ENCODE measurements at places on chromosomes 13 and 19.

DNA sequence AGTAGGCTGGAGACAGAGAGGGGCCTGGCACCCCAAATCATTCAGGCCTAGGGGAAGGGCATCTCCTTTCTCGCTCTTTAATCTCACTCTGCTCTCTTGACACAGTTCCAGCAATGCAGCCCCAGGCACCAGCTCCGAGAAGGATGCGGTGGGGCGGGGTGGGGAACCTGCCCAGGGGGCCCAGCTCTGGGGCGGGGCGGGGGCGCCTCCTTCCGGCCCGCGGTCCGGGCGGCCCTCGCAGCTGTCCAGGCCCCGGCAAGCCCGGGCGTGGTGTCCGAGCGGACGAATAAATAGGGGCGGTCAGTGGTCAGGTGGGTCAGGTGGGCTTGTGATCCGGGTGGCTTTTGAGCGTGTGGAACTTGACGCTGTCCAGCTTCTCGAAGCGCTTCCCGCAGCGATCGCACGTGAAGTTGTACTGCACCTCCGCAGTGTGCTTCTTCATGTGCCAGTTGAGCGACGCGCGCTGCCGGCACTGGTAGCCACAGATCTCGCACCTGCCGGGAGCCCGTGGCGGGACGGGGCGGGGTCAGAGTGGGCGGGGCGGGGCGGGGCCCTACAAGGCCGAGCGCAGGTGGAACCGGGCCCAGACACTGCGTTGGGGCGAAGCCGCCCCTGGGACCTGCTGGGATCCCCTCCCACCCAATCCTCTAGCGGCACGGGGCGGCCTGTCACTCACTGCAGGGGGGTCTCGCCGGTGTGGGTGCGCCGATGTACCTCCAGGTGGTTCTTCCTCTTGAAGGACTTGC is 2.7 kb upstream of the ELAVL3 start:
- DNase-seq = no peak
- no peak overlapping the region for H3K27ac ChIP-seq
- H3K36me3 ChIP-seq = peaks cover 2% of the 10 kb centered on the region
- peaks cover 13% of the 10 kb centered on the region for H3K4me1 ChIP-seq

DNA sequence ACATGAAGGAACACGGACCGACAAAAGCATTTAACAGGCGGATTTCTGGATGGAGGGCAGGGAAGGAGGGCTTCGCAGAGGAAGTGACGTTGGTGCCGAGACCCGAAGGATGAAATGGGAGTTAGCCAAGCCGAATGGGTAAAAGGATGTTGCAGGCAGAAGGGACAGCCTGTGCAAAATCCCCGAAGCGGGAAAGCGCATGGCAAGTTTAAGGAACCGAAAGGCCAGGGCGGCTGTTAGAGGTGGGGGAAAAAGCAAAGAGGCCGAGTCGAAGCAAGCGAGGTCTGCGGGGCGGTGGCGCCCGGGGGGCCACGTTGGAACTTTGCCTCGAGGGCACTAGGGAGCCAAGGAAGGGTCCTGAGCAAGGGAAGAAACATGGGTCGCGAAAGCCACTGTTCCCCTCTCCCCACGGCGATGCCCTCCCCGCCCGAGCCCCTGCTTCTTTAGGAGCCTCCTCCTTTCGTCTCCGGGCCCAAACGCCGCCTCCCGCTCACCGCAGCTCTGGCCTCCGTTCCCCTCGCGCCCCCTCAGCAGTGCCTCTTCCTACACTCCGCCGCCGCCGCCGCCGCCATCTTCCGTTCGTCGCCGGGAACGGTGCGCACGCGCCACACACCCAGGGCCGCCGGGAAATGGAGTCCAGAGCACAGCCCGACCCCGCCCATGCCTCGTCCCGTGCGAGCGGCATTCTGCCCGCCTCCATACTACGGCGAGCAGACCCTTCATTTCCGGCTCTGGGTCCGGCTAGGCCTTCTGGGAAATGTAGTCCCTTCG is at the start of gene SYMPK:
TSS of gene SYMPK (minus strand) at position 584 of the 771 bp plus-strand sequence. CDS start 8,652 bp downstream, outside the sequence.
- H3K4me3 ChIP-seq = peak within 1 kb of the TSS; percentile 91
- H3K27ac ChIP-seq = peak within 1 kb of the TSS; percentile 97
- H3K27me3 ChIP-seq = peaks cover 39% of the 10 kb centered on the region
- DNase-seq = peak; percentile 98
- H3K36me3 ChIP-seq = peaks cover 7% of the 10 kb centered on the region
- peaks cover 21% of the 10 kb centered on the region for H3K4me1 ChIP-seq

- DNase-seq = no peak
- H3K27me3 ChIP-seq = no peaks in the 10 kb centered on the region
Observed at GRCh38 chr19:18712981-18713380, 29.5 kb downstream of the CRTC1 start.

- DNase-seq = peak; percentile 76
- H3K27ac ChIP-seq = no peak overlapping the region
Observed at GRCh38 chr19:57099199-57099661, 20.6 kb upstream of the USP29 start.

DNA sequence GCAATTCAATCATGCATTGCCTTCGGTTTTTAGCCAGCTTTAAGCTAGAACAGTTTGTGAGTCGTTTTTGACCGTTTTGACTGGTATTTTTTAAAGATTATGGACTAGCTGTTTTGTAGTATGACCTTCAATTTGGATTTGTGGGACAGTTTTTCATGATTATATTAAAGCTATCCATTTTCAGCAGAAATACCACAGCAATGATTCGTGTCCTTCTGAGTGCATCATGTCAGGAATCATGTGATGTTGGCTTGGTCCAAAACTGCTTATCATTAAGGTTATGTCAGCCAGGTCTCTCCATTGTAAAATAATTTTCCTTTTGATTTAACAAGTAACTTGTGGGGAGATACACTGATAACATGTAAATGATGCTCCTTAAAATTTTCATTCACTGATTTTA is 229.0 kb downstream of the POSTN start:
- no peak overlapping the region for H3K4me3 ChIP-seq
- no peak overlapping the region for H3K27ac ChIP-seq
- no peaks in the 10 kb centered on the region for H3K36me3 ChIP-seq

DNA sequence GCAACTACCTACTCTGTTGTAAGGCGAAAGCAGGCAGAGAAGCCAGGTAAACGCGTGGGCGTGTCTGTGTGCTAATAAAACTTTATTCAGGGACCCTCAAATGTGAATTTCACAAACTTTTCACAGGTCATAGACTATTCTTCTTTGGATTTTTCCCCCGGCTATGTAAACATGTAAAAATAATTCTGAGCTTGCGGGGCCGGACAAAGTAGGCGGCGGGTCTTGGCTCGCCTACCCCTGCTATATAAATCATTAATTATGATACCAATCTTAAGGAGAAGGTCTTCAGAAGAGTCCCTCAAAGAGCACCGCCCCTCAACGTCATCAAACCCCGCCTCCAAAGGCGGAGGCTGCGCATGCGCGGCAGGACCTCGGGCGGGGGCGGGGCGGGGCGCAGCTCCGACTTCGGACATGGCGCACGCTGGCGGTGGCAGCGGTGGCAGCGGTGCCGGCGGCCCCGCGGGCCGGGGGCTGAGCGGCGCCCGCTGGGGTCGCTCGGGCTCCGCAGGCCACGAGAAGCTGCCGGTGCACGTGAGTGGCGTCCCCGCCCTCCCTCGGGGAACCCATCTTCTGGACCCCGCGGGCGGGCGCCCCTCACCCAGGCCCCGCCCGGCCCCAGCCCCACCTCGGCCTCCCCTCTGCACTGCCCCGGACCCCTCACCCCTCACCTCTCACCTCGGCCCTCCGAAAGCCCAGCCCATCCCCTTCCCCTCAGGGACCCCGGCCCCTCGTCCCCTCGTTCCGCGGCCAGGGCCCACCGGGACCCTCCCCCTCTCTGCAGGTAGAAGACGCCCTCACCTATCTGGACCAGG is at the start of gene SIN3B:
TSS of gene SIN3B (plus strand) at position 389 of the 812 bp plus-strand sequence. CDS start at position 412, 23 bp downstream.
- peak; percentile 93 for DNase-seq
- H3K36me3 ChIP-seq = peaks cover 14% of the 10 kb centered on the region
- H3K27me3 ChIP-seq = peaks cover 20% of the 10 kb centered on the region
- peak within 1 kb of the TSS; percentile 89 for H3K27ac ChIP-seq
- H3K4me1 ChIP-seq = peaks cover 28% of the 10 kb centered on the region

- no peak within 1 kb of the TSS for H3K4me3 ChIP-seq
- H3K4me1 ChIP-seq = peaks cover 12% of the 10 kb centered on the region
- H3K27me3 ChIP-seq = peaks cover 41% of the 10 kb centered on the region
- no peak for DNase-seq
Observed at GRCh38 chr19:14061751-14062557, at the start of gene PALM3. PALM3 (minus strand) TSS chr19:14062076; CDS start chr19:14061980, 96 bp downstream.

DNA sequence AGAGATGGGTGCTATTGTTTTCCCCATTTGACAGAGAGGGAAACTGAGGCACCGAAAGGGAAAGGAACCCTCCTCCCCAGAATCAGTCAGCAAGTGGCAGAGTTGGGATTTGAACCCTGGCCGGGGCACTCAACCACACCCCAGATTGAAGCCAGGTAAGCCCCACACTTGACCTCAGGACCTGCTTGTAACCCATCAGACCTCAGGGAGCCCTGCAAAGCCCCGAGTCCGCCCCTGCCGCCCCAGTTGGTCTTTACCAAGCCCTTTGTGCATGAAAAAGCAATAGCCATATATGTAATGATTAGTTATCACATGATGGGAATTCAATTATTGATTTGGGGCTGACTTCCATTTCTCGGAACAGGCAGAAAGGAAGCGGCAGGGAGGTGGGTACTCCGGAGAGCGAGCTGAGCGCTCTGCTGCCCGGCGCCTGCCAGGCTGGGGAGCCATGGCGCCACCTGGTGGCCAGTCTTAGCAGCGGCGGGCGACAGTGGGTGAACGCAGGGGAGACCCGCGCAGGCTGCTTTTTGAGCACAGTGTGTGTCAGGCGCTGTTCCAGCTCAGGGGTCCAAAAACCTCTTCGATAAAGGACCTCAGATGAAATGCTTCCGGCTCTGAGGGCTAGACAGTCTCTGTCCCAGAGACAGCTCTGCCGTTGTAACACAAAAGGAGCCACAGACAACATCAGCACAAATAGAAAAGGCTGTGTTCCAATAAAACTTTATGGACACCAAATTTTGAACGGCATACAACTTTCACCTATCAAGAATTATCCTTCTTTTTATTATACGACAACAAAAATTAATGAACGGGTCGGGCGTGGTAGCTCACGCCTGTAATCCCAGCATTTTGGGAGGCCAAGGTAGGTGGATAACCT is 82.9 kb upstream of the CACNA1A start:
- H3K36me3 ChIP-seq = no peaks in the 10 kb centered on the region
- peak; percentile 91 for DNase-seq
- H3K27me3 ChIP-seq = peaks cover 7% of the 10 kb centered on the region
- H3K4me1 ChIP-seq = no peaks in the 10 kb centered on the region
- H3K27ac ChIP-seq = no peak overlapping the region
- H3K4me3 ChIP-seq = no peak overlapping the region

DNA sequence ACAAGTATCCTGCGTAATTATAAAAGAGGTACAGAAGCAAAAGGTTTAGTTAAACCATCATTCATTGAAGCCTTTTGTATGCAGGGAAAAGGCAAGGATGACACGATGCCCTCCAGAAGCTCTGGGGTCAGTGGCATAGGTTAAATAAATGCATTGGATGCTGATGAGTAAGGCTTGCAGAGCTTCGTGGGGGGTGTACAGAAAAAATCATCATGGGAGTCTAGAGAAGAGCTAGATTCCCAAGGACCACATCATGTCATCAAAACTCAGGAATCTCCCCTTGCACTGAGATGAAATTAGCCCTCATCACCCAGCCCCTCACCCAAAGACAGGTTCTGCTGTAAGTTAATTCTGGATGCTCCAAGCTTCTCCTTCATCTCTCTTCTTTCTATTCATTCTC is 8.3 kb downstream of the FPR1 start:
- H3K27me3 ChIP-seq = no peaks in the 10 kb centered on the region
- no peak overlapping the region for H3K4me3 ChIP-seq
- no peaks in the 10 kb centered on the region for H3K4me1 ChIP-seq
- no peaks in the 10 kb centered on the region for H3K36me3 ChIP-seq
- no peak overlapping the region for H3K27ac ChIP-seq

All from activated naive CD8-positive, alpha-beta T cell treated with anti-CD3 and anti-CD28 coated beads, Interleukin-2, amount 10 ng/mL, durations not matched to agents 7 days and 5 days (primary cell).